RWPE1 (cell line): ENCODE measurements at places on chromosomes 3 and 15.

DNA sequence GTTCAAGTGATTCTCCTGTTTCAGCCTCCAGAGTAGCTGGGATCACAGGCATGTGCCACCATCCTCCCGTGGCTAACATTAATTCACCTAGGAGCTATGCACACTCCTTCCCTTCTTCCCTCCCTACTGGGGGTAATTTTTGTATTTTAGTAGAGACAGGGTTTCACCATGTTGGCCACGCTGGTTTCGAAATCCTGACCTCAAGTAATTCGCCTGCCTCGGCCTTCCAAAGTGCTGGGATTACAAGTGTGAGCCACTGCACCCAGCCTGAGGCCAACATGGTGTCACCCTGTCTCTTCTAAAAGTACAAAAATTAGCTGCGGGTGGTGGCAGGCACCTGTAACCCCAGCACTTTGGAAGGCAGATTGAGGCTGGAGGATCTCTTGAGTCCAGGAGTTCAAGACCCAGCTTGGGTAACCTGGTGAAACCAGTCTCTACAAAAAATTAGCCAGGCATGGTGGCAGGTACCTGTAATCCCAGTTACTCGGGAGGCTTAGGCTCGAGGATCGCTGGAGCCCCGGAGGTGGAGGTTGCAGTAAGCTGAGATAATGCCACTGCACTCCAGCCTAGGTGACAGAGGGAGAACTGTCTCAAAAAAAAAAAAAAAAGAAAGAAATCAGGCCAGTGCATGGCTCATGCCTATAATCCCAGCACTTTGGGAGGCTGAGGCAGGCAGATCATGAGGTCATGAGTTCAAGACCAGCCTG lies 6.1 kb downstream of the RNU5B-1 start:
- no peak for DNase-seq

DNA sequence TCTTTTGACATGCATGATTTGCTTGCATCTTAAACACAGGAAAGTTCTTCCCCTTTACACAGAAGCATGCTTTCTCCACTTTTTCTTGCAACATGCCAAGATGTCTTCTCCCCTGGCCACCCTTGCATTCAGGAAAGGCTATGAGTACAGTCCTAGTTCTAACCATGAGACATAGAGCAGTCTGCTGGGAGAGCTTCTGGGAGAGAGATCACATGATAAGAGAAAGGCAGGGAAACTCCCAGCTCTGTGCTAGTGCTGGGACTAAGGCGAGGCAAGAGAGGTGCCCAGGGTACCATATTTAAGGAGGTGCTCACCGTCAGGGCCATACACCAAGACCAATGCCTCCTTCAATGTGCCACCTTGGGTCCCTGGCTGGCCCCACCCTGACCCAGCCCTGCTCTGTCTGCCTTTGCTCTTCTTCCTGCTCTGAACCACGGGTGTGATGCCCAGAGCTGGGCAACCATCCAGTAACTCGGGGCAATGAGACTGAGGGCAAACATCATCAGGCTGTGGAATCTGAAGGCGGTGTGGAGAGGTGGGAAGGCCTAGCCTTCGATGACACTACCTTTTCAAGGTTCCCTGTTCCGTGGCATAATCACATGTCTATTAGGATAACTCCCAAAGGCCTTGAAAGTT lies 77.4 kb upstream of the PRR20G start:
- DNase-seq = no peak

- peak; percentile 43 for DNase-seq
Measured at GRCh38 chr3:198080521-198081384, 120.7 kb downstream of the LMLN start.

GRCh38 chr3:18301781-18302180 lies 123.4 kb downstream of the SATB1 start:
- DNase-seq = no peak

DNA sequence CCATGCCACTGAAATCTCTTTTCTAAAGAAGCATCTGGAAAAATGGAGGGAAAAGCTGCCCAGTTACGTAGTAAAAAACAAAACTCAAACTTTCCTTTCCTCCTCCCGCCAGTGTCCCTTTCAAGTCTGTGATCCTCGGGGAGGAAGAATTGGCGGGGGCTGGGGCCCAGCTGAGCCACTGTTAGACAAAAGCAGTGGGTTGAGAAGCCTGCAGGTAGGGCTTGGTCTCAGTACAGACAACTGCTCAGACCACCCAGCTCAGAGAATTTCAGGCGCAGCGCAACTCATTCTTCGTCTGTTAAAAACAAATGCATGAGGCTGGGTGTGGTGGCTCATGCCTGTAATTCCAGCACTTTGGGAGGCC lies 117.1 kb downstream of the MYLK start:
- DNase-seq = no peak

- DNase-seq = peak; percentile 2
Measured at GRCh38 chr3:162141272-162141791, 644.7 kb downstream of the OTOL1 start.

- DNase-seq = no peak
Measured at GRCh38 chr3:99911433-99911832, 93.8 kb downstream of the CMSS1 start.

- no peak for DNase-seq
Measured at GRCh38 chr3:143771939-143772338, 76.3 kb downstream of the SLC9A9 start.

GRCh38 chr3:47261301-47261700 lies 21.3 kb downstream of the KIF9 start:
- DNase-seq = peak; percentile 15

- DNase-seq = peak; percentile 94
Measured at GRCh38 chr3:183924956-183925355, 40.3 kb upstream of the PARL start.

- peak; percentile 3 for DNase-seq
Measured at GRCh38 chr15:45921376-45921775, 286.5 kb downstream of the SQOR start.

DNA sequence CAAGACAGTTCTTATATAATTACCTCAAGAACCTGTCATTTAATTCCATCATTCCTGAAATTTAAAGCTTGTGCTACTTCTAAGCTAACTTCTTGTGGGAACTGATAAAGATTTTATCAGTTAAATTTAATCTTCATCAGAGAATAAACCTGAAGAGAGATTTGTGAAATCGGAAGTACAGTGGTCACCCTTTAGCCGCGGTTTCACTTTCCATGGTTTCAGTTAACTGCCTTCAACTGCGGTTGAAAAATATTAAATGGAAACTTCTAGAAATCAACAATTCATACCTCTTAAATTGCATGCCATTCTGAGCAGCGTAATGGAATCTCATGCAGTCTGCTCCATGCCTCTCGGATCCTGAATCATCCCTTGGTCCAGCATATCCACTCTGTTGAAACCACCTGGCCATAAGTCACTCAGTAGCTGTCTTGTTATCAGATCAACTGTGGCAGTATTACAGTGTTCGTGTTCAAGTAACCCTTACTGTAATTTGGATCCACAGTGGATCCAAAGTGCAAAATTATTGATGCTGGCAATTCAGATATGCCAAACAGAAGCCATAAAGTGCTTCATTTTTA lies 626.1 kb downstream of the CADM2 start:
- no peak for DNase-seq

DNA sequence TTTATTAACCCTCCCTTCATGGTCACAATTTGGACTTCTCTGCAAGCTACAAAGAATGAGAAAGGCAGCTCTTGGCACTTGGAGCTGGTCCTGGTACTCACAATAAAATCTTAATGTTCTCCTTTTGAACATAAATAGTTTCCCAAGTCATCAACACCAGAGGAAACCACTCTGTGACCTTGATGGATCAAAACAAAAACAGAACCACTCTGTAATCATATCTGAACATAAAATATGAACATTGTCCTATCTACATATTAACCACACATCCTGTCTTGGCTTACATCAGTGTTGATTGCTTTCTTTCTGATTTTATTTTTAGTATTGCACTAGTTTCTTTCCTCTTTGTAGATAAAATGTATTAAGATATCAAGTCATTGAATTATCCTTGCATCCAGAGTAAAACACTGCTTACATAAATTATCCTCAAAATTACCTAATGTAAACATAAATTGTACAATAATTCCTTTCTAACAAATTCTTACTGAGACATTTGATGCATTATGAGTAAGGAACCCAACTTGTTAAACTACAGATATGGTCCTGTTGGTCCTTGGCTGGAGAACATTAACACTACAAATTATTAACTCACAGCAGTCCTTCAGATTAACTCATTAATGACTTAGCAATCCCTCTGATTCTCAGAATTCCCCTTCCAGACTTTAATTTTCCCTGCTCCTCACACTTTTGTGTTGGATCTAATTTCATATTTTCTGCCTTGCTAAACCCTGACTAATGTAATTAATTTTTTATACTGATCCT lies 860.5 kb downstream of the DIPK2A start:
- no peak for DNase-seq

GRCh38 chr3:143203848-143204247 lies 84.3 kb downstream of the CHST2 start:
- DNase-seq = peak; percentile 54

DNA sequence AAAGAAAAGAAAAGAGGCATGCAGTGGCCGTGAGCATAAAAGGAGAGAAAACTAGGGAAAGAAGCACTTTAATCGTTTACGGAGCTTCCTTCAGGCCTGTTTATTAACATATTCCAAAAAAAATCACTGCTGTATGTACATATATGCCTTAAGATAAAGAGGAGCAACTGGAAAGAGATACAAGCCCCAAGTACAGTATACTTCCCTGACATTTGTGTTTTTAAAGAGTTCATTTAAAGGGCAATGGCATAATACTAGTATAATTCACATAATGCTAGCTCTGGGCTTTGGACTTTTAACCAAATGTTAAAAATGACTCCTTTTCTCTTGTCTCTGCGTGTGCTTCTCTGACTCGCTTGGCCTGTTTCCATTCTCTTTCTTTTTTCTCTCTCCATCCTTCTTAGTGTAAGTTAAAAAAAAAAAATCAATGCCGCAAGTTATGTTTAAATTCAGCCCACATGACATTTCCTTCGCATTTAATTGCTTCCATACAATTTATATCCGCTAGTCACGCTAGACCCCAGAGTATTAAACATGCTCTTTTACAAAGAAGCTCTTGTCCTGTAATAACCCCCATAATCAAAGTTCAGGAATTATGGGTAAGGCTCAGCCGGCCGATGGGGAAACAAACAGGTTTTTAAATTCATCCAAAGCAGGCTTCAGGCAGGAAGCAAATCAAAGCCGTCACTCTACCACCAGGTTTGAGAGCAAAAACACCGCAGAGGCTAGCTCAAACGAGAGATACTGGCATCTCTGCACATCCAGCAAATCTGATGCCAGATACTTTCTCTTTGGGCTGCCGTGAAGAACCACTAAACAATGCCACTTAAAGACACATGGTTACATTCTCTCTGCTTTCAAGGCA lies 19.4 kb downstream of the WWTR1 start:
- DNase-seq = no peak

DNA sequence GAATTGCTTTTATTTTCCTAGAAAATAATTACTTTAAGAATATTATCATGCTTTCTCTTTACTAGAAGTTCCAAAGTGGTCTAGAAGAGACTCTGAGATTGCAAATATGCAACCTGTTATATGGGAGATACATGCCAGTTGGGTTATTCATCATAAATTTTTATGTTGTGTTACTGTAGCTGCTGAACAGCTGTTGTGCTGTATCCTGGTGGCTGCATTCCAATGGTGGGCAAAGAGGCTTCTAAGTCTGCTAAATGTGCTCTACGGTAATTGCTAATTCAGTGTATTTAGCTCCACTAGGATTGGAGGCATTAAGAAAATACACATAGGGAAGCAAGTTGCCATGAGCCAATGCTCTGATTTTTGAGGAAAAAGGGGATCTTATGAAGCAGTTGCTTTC lies 409.0 kb downstream of the TUSC7 start:
- no peak for DNase-seq

GRCh38 chr3:2847062-2847841 lies 262.9 kb downstream of the IL5RA start:
- DNase-seq = no peak

GRCh38 chr3:136955813-136956212 lies 2.0 kb upstream of the IL20RB start:
- no peak for DNase-seq

DNA sequence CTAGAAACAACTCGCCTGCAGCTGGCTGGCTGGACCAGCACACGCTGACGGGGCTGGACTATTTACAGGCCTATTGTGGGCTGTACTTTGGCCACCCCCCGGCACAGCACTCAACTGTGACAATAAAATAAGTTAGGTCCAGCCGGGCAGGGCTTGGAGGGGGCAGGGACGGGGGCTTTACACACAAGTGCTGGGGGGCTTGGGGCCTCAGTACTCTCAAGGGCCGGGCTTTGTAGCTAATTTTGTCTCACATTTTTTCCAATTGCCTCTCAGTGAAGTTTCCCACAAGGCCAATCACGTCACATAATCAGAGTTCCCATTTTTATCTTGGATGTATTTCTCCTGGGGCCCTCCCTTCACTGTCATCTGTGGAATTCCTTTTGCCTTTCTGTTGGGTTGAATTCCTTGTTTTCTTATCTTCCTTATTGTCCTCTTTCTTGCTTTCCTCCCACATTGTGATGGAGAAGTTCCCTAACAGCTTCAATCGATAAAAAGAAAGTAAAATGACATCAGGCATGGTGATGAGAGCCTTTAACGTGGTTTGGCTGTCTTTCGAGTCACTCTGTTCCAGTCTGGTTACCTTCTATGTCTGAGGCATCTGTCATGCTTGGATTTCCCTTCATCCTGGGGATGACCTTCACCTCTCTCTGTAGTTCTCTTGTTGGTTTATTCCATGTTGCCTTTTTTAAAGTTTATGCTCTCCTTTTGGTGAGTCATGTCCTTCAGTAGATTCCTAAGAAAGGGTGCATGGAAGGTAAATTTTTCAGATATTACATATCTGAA lies 44.1 kb upstream of the CMTM7 start:
- DNase-seq = no peak

- DNase-seq = no peak
Measured at GRCh38 chr3:102750322-102750721, 315.5 kb downstream of the ZPLD1 start.

GRCh38 chr3:108183971-108184370 lies 38.3 kb downstream of the IFT57 start:
- DNase-seq = no peak

GRCh38 chr15:82294061-82294690 lies 31.6 kb downstream of the SAXO2 start:
- DNase-seq = no peak

DNA sequence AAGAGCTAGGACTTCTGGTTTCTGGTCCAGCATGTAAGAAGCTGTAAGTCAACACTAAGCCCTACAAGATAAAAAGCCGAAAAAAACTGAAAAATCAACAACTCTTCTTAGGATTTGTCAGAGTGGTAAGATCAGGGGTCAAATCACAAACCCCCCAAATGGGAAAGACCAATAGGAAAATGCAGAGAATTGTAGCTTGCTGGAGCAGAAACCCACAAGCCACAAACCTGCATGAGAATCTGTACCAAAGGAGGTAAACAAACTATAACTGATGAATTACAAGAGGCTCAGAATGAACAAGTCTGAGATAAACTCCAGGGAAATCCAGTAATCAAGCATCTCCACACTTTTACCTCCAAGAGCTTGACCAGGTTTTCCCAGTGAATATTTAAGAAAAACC lies 36.0 kb downstream of the RFX7 start:
- no peak for DNase-seq

- no peak for DNase-seq
Measured at GRCh38 chr3:111299192-111299615, 227.6 kb downstream of the NECTIN3 start.

DNA sequence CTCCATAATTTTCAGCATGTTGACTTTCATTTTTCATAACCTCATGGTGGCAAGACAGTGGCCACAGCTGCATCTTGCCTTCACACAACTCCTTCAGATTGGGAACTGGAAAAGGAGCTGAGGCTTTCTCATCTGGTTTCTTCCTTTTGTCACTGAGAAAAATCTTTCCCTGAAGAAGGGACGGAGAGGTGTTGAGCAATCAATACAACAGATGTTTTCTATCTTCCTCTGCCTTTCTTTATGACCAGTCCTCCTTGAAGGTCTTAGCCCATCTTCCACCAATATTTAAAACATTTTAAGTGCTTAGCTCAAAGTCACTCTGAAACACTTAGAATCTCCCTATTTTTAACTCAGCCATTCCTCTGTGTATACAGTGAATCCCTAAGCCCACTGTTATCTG lies 11.9 kb downstream of the ZNF660 start:
- no peak for DNase-seq
